Stimulated activated CD4-positive, alpha-beta T cell treated with anti-CD3 and anti-CD28 coated beads, Interleukin-1b, Interleukin-23, amount 100 ng/mL, for 1 hour (primary cell): ENCODE measurements at places on chromosomes 3 and 15.
A peak's percentile ranks its signal among the peaks of the same experiment; 100 is the strongest.

DNA sequence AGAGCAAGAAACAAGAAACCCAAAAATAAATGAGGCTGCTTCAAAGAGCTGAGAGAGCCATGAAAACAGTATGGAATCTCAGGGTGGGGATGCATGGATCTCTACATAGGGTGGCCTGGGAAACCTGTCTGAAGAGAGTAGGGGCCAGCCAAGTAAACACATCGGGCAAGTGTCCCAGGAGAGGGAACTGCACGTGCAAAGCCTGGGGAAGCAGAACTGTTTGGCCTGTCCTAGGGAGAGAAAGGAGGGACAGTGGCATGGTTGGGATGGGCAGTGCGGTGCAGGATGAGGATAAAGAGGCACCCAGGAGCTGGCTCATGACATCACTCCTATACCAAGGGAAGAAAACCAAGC, 269.0 kb upstream of the ST8SIA2 start:
- no peak for DNase-seq

DNA sequence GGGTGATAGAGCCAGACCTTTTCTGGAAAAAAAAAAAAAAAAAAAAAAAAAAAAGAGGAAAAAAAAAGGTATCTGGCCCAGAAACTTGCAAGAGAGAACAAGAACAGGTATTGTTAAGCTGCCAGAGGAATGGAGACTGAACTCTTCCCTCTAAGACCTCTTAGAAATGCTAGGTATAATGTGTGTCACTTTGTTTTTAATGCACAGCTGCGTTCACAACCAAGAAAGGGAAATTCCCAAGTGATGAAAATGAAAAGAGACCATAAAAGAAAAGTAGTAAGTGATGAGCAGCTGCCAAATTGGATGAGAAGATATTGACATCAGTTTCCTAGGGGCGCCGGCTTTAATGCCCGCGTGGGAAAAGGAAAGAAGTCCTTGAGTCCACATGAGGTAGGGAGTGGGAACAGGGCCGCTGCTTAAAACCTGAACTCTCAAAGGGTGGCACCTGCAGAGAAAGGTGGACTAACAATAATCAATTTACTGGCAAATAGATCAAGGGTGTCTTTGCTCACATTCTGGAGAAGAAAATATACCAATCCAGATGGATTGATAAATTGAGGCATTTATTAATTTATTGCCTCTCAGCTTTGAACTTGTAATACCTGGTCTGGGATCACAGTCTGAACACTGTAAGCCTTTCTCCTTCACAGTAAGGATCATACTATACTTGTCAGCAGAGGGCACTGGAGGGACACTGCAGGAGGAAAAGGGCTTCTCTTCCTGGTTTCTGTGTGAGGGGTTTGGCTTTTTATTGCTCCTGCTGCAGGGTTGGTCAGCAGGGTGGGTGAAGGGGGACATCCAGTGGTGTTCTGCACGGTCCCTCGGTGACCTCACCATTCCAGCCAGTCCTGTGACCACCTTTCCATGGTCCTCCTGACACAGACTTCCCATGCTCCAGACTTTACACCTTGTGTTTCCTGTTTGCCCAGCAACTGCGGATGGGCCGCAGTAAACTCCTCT, 131.6 kb downstream of the AQP9 start:
- no peak for DNase-seq

DNA sequence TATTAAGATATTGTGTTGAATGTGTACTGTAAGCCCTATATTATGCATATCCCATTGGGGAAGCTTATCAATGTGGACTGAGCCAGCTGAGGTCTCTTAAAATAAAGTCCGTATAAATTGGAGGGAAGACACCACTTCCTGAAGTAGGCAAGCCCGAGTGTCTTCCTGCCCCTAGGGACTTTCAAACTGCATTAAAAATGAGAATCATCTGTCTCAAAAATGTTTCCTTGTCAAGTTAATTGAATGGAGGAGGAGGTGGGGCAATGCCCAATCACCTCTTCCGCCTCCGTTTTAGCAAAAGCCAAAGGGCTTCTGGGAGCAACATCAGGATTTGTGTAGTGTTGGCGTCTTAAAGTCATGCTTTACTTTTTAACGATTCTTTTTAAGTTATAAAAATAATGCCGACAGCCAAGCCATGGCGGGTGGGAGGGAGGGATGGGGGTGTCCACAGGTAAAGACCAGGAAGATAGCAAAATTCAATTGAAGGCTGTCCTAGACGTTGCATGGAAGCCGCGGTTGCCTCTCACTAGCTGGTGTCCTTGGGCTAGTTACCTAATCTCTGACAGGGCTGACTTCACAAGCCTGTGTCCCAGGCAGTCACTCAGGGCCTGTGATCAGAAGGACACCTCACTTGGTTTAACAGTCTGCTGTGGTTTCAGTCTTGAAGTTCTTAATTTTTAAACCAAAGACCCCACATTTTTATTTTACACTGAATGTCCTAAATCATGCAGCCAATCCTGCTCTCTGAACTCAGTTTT, 524.9 kb upstream of the PROK2 start:
- no peak for DNase-seq

GRCh38 chr3:42547401-42547945, 34.3 kb downstream of the SEC22C start:
- peak; percentile 50 for DNase-seq

GRCh38 chr3:123008840-123009239, 18.7 kb downstream of the SEMA5B start:
- DNase-seq: no peak

GRCh38 chr15:27094235-27094634, 123.3 kb downstream of the GABRG3 start:
- DNase-seq: no peak

DNA sequence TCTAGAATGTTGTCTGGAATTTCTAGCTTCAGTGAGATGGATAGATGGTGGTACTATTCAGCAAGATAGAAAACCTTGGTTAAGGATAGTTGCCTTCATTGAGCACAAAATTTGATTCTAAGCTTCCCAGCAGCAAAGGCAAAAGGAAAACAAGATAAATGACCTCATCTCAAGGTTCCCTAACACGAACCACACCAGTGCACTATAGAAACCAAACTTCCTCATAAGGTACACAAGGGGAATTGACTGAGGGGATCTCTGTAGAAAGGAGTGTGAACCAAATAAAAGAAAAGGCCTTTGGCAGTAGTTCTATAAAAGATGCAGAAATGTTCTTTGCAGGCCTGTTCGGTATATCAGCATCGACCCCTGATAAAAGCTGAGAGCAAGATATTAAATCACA, 288.9 kb downstream of the SHQ1 start:
- no peak for DNase-seq

DNA sequence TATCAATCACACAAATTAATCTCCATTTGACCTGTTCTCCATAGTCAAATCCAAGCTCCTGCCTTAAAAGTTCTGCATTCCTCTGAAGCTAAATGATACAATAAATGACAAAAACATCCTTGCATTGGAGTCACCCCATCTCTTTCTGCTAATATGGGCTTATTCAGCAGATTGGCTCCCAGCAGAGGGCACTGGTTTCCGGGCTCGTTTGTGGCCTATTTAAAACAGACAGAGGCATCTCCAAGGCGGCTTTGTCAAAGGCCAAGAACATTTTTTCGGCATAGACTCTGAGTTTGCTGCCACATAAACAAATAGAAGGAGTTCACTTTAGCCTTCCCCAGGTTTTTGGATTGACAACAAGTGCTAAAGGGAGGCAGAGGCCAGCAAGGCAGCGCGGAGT, 204.4 kb upstream of the RASGRP1 start:
- no peak for DNase-seq

DNA sequence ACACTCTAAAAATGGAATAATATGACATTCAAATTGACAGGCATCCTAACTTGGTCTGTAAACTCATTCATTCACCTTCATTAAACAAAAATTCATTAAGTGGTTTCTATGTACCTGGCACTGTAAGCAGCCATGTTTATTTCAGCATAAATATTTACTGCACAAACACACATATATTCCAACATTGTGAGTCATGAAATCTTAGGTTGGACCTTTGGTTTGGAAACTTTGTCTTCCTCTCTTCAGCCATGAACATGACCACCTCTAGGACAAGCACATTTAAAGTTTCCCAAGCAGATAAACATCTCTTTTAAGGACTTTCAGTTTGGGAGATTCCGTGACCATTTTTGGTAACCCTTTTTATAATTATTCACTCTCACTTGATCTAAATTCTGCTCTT, 131.8 kb downstream of the TPRG1 start:
- no peak for DNase-seq

DNA sequence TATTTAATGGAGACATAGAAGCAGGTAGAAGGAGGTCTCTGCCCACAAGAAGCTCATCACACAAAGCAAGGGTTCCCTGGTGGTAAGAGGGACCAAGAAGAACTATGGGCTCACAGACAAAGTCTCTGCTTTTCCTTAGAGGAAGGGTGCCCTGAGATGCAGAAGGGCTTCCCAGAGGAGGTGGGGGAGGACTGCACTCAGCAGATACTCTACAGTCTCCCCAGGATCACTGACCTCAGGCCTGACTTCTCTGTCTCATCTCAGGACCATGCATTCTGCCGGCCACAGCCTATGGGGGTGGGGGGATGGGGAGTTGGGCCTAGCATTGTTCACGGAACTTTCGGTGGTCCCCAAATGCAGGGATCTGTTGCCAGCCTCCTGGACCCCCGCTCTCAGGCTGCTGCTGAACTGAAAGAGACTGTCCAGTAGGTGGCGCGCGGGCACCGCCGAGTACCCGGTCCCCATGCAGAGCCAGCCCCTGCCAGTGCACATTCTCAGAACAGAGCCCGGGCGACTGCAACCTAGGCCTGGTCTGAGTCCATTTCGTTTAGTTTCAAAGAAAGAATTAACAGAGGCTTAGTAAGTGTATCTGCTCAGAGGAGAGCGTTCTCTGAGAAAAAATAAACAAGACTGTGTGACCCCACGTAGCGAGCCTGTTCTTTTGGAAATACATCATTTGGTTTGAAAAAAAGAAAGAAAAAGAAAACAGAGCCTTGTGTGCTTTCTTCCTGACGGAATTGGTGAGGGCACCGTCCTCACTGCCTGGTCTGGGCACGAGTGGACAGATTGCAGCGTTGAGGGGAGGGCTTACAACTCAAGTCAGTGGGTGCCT, 74.1 kb downstream of the LRTM1 start:
- DNase-seq: no peak

GRCh38 chr3:196073255-196073753, 8.6 kb downstream of the TFRC start:
- peak; percentile 41 for DNase-seq

DNA sequence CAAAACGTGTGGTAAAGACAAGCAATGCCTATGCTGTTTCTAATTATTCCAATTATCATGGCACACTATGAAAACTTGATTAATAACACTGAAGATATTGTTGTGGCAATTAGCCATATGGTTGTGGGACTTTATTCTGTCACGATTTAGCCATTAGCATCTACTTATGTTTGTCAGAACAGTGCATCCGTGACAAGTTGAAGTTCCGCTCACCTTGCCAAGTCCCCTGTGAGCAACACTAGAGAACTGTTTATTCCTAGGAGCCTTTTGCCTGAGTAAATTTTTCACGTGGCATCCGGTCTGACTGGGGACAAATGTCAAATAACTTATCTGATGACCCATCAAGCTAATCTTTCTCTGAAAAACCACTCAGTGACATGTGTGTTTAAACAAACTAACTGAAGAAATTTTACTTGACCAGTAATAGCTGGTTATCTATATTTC, 403.3 kb downstream of the TBC1D5 start:
- DNase-seq: no peak

DNA sequence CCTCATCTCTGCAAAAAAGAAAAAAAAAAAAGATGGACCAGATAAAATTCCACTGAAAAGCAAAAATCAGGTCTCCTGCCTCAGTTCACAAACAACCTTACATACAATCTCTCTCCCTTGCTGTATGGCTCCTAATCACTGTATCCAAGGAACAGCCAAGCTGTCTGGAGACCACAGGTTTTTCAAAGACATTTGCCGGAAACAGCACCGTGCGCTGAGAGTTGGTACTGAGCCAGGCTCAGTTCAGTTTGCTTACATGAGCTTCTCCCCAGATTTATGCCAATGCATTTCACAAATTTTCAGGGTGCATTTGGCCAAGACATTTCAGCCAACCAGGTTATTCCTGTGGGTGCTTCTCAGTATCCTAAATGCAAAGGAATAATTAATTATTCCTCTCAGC, 4.1 kb downstream of the ACP3 start:
- DNase-seq: no peak

- DNase-seq: no peak
Observed at GRCh38 chr15:100537331-100537730, 8.6 kb upstream of the CERS3 start.

DNA sequence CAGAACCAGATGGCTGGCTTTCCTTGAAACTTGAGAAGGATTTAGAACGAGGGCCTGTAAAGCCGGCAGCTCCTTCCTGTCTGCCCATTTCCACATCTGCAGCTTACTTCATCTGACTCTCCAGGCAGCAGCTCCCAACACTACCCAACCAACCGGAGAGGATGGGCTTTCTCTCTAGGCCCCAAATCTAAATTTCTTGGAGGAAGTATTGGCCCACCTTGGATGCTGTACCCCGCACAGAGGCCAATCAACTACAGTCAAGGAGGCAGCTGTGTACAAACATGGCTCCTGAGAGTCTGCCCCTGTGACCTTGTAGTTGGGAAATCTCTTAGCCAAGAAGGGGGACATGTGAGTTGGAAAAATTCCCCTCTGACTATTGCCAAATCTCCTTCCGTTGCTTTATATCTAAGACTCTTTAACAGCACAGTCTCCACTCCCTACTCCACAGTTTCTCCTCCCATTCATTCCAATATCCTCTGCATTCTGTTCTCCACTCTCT, 8.0 kb upstream of the ACAP2 start:
- no peak for DNase-seq

DNA sequence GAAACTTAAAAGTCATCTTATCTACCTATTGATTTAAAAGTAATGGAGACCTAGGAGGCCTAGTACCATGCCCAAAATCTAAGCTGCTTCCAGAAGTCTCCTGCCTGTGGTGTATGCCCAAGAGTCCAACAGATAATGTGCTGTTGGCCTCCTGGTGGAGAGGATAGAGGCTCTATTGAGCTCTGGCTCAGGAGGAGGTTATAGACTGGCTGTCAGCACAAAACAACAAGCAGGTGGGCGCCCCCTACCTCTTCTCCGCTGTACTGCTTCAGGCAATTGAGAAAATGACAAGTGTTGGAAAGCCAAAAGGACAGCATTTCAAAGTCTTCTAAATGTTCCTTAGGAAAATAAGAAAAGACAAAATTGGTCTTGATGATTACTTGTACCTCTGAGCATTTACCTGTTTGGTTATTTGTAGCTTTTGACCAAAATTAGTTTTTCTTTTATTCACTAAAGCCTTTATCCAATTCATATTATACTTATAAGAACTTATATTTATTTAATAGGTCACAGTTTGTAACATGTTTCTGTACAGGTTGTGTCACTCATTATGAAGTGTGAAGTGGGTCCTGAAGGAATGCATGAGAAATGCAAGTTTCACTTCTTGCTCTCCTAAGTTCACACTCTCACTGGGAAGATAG, 17.2 kb upstream of the GNB5 start:
- DNase-seq: peak; percentile 57
